ENCODE measurements at places on chromosomes 3 and 15.

- DNase-seq: no peak
Observed at GRCh38 chr3:127646501-127647046, 17.6 kb downstream of the PODXL2 start.

GRCh38 chr15:69820819-69821218, 276.9 kb downstream of the TLE3 start:
- DNase-seq: no peak

DNA sequence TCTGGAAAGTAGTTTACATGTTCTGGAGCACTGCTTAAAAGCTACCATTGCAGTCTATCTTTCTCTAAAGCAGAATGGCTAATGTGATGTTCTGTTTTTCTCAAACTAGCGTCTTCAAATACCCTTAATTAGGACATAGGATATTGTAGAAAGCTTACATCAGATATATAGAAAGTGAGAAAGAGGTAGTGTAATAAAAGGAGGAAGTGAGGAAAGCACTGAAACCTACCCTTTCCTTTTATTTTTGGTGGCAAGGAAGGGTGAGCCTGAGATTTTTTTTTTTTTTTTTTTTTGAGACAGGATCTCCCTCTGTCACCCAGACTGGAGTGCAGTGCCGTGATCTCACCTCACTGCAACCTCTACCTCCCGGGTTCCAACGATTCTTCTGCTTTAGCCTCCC, 9.4 kb downstream of the SENP2 start:
- no peak for DNase-seq

DNA sequence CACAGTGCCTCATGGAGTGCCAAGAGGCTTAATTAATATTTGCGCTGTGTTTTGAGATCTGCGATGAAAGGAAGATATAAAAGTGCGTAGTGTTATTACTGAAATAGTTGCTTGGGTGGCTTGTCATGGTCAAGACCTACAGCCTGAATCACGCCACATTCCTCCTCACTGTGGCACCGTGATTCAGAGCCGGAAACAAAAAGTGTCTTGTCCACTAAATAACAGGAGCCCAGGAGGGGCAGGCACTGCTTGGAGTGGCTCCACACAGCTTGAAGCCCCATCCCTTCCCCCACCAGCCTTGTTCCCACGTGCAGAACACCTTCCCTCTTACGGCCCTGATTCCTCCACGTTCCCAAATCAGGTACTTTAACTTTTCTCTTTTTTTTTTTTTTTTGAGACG, 1.2 kb upstream of the LRRC15 start:
- no peak for DNase-seq

GRCh38 chr15:47552978-47553608, 164.2 kb upstream of the SEMA6D start:
- no peak for DNase-seq

GRCh38 chr15:31609906-31610305, 283.3 kb downstream of the KLF13 start:
- DNase-seq: no peak

DNA sequence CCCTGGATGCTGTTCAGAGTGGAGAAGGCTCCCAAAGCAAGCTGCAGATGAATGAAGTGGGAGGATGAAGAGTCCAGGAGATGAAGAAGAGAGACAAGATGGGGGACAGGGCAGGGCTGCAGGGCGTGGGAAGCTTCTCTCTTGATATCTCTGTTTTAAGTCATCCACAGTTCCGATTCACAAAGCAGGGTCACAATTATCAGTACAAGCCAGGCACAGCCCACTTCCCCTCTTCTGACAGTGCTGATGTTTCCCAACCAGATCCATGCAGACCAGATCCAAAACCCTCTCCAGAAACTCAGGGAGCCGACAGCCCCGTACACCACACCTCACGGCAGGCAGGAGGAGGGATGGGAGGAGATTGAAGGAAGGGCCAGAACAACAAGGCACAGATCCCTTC, 31.1 kb downstream of the NTRK3 start:
- DNase-seq: no peak

DNA sequence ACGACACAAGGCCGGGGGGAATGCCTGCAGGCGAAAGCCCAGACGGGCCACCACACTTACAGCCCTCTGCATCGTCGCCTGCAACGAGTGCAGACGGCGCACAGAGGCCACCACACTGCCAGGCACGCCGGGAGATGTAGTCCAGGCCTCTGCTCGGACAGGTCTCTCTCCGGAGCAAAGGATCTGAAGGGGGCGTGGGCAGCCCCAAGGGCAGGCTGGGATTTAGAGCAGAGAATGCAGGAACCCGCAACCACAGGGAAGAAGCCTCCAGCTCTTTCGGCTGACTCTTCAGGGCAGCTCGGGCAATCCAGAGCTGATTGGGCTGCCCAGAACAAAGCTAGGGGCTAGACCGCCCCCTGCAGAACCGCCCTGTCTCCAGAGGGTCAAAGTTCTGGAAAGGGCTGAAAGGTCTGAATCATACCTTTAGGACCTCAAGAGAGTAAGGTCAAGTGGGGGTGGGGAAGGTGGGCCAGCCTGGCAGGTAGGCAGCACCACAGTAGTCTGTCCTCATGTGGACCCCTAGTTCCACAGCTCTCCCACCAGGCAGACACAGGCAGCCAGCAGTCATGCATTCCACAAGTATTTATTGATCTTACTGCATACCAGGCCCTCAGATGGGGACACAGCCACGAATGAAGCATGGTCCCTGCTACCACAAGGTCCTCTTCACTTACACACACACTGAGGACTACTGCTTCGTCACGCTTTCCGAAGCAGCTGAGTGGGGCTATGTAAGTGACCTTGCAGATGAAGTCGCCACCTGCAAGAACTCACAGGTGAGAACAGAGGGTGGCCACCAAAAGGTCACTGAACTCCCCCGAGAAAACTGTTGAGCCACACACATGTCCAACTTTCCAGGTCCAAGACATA, at the start of gene AMT:
Gene AMT, minus strand, starts transcription at position 95 of the 870 bp plus-strand sequence. Its CDS starts 23 bp downstream, at position 72.
- no peak for DNase-seq

DNA sequence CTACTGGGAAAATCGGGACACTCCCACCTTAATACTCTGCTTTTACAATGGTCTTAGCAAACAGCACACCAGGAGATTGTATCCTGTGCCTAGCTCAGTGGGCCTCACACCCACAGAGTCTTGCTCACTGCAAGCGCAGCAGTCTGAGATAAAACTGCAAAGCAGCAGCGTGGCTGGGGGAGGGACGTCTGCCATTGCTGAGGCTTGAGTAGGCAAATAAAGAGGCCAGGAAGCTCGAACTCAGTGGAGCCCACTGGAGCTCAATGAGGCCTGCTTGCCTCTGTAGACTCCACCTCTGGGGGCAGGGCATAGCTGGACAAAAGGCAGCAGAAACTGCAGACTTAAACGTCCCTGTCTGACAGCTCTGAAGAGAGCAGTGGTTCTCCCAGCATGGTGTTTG, 1169.1 kb upstream of the EPHA6 start:
- no peak for DNase-seq

GRCh38 chr15:78059110-78059839, 18.2 kb downstream of the TBC1D2B start:
- no peak for DNase-seq

GRCh38 chr3:59186725-59187124, 136.9 kb upstream of the CFAP20DC start:
- DNase-seq: no peak

DNA sequence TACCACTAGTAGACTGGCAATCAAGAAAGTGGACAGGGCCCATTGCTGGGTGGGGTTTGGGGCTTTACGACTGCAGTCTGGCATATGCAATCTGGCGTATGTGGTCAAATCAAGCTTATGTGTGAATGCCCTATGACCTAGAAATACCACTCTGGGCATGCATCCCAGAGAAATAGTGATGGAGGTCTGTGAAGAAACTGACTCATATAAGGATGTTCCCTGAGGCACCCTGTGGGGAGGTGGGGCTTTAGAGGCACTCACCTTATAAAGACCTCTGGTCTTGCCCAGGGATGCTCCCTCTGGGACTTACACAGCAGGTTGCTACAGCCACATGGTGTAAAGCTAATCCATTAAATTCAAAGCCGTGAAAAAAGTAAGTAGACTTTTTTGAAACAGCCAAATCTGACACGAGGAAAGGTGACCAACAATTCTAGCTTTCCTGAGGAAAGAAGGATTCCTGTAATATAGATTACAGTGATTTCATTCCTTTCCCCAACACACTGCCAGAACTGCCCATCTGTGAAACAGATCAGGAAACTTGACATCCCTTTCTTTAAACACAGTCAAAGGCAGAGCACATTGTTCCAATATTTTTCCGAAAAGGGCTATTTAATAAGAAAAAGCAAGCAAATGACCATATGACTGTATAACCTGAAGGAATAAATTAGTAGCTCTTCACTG, 13.6 kb downstream of the RARRES1 start:
- peak; percentile 91 for DNase-seq

GRCh38 chr3:154071146-154071545, 50.0 kb upstream of the ARHGEF26 start:
- no peak for DNase-seq

DNA sequence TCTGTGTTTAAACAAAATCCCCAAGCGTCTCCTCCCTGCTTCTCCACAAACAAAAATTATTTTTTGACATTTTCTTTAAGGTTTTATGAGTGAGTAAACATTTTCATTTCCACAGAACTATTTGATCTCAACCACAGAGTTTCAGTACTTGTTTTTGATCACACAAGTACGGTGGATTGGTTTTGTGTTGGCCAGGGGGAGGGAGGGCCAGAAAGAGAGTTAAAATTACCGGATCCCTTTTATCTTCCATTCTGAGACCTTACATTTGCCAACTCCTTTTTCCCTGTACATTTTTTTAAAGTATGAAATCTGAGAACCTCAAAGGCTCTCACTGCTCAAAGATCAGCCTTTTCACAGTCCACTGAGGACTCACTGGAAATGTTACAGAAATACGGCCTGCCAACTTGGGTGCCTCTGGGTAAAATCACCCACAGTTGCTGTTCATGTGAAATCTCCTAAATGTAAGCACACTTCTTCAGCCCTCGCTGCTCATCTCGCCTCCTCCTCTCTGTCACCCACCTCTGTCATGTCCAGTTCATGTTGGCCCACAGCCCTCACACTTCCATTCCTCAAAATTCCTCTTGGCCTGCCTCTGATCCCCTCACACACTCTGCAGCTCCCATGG, 1.7 kb downstream of the HOMER2 start:
- no peak for DNase-seq

DNA sequence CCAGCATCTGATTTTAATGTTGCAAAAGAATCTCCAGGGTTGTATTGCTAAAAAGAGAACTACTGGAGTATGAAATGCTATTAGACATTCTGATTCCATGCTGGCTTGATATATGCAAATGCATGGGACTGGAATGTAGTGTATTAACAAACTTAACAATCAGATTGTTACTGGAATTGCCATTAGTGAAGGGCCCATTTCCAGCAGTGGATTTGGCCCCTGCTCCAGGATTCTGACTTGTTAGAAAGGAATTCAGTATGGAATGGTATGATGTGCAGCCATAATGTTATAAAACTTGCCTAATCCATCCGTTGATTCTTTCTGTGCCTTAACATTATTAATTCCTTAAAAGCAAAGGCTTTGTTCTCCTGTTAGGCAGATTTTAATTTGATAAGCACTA, 7.9 kb downstream of the ARRDC4 start:
- DNase-seq: peak; percentile 84

DNA sequence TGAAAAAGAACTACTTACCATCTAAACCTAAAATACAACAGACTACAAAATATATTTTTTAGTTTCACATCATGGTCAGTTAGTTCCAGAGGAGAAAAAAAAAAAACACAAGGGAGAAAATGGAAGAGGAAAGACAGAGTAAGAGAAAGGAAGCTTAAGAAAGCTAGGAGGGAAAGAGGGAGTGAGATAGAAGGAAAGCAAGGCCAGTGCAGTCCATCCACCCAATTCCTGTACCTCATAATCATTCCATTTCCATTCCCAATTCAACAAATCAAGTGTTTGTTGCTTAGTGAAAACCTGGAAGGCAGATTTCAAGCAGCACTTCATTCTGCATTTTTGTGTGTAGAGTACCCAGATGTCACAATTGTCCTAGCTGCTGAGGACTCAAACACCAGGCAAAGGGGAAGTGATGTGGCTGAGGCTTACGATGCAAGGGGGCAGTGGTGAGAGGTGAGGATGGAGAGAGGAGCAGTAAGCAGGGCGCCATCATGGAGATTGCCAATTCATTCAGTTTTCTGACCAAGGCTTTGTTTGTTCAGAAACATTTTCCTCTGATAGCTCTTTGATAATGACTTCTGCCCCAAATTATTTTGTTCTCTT, 83.6 kb upstream of the GSK3B start:
- no peak for DNase-seq

- DNase-seq: no peak
Observed at GRCh38 chr3:99317201-99317600, 321.2 kb upstream of the COL8A1 start.

GRCh38 chr3:57078635-57079473, 18.4 kb downstream of the SPATA12 start:
- no peak for DNase-seq

- no peak for DNase-seq
Observed at GRCh38 chr3:40037582-40037981, 228.2 kb downstream of the MYRIP start.

- no peak for DNase-seq
Observed at GRCh38 chr3:46348823-46349482, 5.0 kb upstream of the CCR2 start.

DNA sequence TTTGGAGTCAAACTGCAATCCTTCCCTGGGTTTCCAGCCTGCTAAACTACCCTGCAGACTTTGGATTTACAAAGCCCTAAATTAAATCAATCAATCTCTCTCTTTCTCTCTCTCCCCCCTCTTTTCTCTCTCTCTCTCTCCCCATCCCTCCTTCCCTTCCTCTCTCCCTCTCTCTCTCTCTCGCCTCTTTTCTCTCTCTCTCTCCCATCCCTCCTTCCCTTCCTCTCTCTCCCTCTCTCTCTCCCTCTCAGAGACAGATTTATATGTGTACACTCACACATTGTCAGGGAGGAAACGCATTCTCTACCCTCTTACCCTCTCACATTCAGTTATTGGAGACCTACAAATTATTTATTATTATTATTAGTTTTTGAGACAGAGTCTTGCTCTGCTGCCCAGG, 47.0 kb downstream of the GRK7 start:
- no peak for DNase-seq

GRCh38 chr15:40772014-40772413, 2.2 kb downstream of the C15orf62 start:
- no peak for DNase-seq

DNA sequence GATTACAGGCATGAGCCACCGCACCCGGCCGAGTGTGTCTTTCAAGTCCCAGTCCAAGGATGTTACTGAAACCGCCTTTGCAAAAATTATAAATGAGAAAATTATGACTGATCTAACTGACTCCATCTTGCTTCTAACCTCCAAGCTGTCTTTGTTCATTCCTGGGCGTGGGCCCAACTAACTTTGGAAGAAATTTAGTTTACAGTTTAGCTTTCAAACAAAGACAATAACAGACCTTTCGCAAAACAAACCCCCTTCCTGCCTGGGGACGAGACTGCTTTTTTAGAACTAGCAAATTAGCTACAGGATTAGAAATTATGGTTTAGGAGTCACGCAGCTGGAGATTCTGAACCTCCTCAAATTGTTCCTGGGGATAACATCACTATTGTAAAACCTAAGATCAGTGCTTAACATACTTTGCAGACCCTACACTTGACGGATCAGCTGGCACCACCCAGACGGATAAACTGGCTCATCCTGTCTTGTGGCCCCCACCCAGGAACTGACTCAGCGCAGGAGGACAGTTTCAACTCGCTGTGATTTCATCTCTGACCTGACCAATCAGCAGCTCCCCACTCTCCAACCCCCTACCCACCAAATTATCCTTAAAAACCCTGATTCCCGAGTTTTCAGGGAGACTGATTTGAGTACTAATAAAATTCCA, 23.8 kb downstream of the NANOGP8 start:
- DNase-seq: no peak

GRCh38 chr3:54632326-54632665, 295.6 kb downstream of the LRTM1 start:
- no peak for DNase-seq

- no peak for DNase-seq
Observed at GRCh38 chr3:100003609-100004503, 110.4 kb downstream of the FILIP1L start.
